Stimulated activated CD4-positive, alpha-beta T cell treated with anti-CD3 and anti-CD28 coated beads, TNF-alpha, amount 100 ng/mL, for 24 hours (primary cell): ENCODE measurements at places on chromosomes 3 and 15.
A peak's percentile ranks its signal among the peaks of the same experiment; 100 is the strongest.

DNA sequence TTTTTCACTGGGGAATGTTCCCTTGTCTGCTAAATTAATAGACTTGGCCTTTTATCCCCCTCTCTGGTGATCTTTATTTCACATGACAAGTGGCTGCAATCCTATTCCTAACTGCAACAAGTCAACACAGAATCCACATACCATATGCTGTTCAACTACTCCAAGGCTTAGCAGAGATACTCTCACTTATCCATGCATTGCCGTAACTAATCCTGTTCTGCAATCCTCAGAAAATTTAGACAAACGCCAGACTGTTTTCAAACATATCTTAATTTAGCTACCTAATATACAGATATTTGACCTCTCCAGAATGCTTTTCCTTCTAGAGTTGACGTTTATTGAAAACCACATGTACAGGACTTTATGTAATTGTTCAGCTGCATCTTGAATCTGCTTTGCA, 37.9 kb downstream of the EID1 start:
- DNase-seq: no peak

GRCh38 chr3:172315401-172316091, 132.7 kb downstream of the GHSR start:
- no peak for DNase-seq

GRCh38 chr3:141981084-141981483, 104.6 kb downstream of the ATP1B3 start:
- no peak for DNase-seq

DNA sequence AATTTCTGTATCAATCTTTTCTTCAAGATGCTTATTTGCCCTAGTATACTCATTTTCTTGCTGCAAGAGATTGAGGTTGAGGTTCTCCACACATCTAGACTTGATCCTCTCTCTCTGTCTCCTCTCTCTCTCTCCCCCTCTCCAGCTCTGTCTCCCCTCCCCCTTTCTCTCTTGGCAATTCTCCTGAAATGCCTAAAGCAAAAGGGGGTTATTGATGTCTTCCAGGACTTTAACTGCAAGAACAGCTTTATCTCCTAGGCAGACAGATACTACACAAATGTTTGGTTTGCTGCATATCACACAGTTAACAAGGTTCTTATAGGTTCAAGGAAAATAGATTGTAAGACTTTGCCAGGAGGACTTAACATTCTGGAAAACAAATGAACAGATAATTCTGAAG, 52.1 kb downstream of the TMEM212 start:
- no peak for DNase-seq

DNA sequence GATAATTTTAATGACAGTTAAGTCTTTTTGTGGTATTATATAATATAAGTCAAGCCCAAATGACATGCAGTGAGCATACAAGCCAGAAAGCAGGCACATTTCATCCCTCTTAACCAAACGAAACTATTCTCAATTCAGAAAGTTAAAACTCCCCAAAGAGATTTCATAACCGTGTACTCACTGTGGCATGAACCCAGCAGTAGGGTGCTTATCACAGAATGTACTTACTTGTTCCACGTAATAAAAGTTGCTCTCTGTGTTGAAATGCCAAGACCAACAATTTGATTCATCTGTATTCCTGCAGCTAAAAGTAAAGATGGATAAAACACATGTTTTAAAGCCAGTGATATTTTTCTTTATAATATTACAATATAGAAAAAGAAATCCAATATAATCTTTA, 12.1 kb downstream of the GK5 start:
- DNase-seq: no peak

- DNase-seq: peak; percentile 70
Measured at GRCh38 chr3:13011573-13012220, 61.5 kb downstream of the IQSEC1 start.

- DNase-seq: no peak
Measured at GRCh38 chr15:32099097-32099785, 68.9 kb downstream of the CHRNA7 start.

- DNase-seq: no peak
Measured at GRCh38 chr3:106025151-106025722, 156.4 kb upstream of the CBLB start.
